ENCODE measurements at places on chromosomes 2 and 18. TPM values are rescaled to one million over a fixed set of nuclear protein-coding genes. Genes with fewer than 3 reads are reported as not detected.

- no peak for DNase-seq
Observed at GRCh38 chr2:21231985-21232384, 108.2 kb downstream of the TDRD15 start.

DNA sequence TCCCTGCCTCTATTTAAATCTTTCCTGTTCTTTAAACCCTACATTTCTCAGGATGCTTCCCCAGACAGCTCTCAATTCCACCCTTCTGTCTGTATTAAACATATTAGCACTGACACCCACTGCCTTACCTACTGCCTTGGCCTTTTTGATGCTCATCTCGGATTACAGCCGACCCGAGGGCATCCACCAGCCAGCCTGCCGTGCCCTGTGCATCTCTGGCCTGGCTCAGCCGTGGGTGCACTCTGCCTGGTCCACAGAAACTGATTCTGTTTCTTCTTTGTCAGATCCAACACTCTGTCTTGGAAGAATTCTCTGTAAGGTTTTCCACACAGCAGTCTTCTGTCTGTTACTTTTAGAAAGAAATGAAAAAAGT lies 27.2 kb downstream of the TANC1 start:
- no peak for DNase-seq

GRCh38 chr2:160365716-160366367 lies 127.8 kb downstream of the RBMS1 start:
- no peak for DNase-seq

DNA sequence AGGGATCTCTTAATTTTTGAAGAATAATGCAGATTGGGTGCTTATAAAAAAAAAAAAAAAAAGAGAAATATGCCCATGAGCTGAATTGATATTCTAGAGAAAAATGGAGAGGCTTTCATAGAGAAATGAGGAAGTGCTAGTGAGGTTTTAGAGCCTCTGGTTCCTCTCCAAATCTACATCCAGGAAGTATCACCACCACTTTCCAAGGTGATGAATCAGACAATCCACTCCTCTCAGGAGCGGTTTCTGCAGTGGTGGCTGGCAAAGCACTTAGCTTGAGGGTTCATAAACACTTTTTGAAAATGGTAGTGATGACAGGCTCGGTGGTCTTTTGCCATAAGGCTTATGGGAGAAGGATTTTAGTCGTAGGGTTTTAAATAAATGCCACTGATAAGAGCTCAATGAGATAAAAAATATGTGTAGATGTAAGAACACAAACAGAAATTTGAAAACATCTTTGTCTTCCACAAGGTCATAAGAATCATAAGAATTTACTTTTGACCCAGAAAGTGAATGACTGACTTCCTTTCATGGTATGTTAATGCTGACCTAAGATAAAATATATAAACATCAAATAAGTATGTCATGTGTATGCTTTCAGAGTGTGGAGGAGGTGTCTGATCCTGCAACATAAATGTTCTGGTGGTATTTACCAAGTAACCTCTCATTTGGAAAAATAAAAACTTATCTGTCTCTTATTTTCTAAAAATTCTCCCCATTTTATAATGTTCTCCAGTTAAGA lies 42.1 kb upstream of the DSG1 start:
- no peak for DNase-seq

GRCh38 chr2:32715391-32715841 lies 87.6 kb downstream of the TTC27 start:
- no peak for DNase-seq

DNA sequence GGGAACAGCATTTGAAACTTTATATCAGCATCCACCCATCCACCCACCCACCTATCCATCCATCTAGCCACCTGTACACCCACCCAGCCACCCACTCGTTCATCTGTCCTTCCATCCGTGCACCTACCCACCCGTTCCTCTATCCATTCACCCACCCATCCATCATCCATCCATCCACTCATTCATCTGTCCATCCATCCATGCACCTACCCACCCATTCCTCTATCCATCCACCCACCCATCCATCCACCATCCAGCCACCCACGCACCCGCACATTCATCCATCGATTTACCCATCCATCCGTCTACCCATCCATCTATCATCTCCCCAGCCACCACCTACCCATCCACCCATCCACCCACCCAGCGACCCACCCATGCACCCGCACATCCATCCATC lies 24.8 kb downstream of the LDLRAD4 start:
- no peak for DNase-seq

DNA sequence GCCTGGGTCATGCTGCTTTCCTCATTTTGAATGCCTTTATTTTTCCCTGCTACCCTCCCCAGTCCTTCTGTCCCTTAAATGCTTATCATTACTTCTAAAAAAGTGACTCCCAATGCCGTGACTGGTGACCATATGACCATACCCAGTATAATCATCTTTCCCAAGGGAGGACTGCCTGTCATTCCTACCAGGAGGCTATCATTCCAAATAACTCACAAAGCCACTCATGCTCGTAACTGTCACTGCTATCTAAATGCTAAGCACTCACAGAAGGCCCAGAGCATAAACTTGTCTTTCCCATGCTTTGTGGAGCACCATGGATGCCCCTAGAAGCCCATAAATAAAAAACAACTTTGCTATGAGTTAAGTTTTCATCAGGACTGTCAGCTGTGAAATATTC lies 38.7 kb upstream of the CREB1 start:
- no peak for DNase-seq

DNA sequence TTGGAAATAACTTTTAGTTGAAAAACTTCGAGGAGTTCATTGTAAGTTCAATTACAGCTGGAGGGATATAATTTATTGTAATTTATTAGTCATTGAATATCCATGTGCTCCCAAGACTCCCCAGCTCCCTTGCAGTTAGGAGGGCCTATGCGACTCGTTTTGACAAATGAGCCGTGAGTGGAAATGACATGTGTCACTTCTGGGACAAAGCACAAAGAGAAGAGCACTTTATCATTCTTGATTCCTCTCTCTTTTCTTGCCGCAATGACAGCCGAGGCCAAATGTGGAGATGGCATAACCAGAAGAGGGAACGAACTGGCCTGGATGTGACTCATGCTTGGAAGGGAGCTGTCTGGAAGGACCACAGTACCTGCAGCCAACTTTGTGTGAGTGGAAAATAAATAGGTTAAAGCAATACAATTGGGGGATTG lies 44.2 kb upstream of the ITSN2 start:
- no peak for DNase-seq

DNA sequence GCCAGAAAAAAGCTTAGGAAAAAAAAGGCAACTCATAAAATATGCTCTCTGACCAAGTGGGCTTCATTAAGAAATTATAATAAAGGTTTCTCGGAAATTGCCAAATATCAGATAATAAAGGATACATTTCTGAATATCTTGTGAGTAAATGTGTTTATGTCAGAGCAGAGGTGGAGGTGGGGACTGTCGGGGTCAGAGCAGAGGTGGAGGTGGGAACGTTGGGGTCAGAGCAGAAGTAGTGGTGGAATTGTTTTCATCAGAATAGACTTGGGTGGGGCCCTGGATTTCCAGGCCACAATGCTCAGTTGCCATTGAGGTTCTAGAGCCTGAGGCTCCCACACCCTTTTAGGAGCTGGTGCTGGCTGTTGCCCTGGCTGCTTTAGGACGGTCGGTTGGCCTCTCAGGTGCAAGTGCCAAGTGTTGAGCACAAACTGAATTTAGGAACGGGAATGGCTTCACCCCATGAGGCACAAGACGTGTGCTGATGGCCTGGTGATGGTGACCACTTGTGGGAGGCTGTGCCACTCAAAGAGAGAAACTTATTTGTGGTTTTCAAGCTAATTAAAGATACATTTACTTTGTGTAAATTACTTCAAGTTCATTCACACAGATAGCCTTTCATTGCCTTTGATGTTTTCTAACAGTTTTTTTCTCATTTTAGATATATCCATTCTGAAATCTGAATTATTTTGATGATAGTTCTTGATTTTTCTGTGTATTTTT lies 131.5 kb downstream of the ATP9B start:
- DNase-seq: no peak

DNA sequence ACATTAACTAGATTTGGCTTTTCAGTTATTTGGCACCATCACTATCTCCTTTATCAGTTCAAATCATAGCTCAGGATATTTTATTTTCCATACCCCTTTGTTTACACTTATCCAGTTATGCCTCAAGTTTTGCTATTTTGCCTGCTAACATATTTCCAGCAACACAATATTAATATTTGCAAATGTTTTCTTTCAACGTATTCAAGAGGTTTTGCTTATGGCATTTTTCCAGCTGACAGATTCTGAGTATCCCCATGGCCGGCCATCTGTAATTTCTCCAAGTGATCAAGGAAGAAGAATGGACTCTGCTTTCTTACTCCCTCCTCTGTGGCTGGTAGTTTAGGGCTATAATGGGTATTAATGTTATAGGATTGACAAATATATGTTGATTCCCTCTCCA lies 49.4 kb downstream of the RND3 start:
- no peak for DNase-seq

Gene CLEC4F
- total RNA-seq: not detected

Gene MAPRE3
- total RNA-seq: 7.5 TPM

Gene NAB1
- total RNA-seq: 28.2 TPM

Gene STK25
- total RNA-seq: 162 TPM

Gene ATAD2B
- 16.1 TPM for total RNA-seq

Gene MDH1B
- total RNA-seq: 2.1 TPM

Gene MAL
- not detected for total RNA-seq

Data from H1 (cell line).